ENCODE measurements at places on chromosomes 1 and 21.

DNA sequence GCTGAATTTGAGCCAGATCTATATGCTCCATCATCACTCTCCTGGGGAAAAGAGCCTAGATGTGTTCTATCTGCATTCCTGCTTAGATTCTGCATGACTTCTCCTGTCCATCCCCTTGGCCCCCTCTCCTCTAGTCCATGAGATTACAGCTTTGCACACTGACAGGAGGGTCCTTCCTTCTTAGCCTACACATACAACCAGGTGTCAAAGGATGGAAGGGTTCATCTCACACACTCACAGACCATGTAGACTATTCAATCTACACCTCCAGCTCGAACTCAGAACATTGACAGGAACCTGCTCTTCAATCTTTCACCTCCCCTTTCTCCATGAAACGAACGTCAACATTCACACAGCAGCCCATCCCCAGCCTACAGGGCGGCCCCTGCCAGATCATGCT is 13.8 kb downstream of the C1orf116 start:
- DNase-seq: no peak

- DNase-seq: no peak
These were observed 15.2 kb upstream of the TMPRSS2 start for GRCh38 chr21:41523175-41523574.

- DNase-seq: peak; percentile 89
These were observed at the start of gene AGO3 for GRCh38 chr1:35930593-35931445. Gene AGO3 (plus strand): TSS chr1:35931105. CDS start chr1:35931427, 322 bp downstream.

- no peak for DNase-seq
These were observed 15.2 kb downstream of the ADSS2 start for GRCh38 chr1:244436336-244437085.

DNA sequence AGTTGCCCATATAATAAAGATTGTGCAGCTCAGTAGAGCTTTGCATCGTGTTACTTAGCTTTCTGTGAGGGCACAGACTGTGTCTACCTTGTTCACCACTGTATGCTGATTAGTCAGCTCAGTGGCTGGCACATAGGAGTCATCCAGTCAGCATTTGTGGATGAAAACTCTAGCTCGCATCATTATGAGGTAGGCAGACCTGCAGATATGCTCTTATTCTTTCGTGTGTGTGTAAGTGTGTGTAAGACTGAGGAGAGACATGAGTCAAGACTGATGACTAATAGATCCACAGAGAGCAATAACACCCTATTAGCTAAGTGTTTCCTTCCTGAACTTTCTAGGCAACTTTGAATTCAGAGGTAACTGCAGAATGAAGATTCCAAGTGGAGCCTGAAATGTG is 17.1 kb downstream of the TTF2 start:
- no peak for DNase-seq

DNA sequence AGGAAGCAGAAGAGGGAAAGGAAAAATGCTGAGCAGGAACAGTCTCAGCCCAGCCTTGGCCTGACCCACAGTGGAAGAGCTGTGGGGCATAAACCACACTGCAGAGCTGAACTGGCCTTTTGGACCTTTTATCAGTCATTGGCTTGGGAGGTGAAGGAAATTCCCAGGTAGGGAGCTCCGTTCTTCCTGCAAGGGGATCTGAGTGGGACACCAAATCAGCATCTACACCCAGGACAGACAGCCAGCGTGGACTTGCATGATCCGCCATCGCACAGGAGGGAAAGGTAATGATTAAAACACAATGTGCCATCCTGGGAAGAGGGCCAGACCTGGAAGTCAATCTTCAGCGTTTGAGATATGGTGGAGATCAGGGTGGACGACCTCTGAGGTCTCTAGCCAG is 1.2 kb upstream of the MTFR1L start:
- no peak for DNase-seq

GRCh38 chr1:228064296-228064695 is 18.2 kb upstream of the ARF1 start:
- no peak for DNase-seq

GRCh38 chr1:110557481-110557880 is 38.5 kb upstream of the KCNA10 start:
- DNase-seq: no peak
